Sigmoid colon (tissue), 7 donors: ENCODE measurements at places on chromosomes 12 and 14. TPM values are rescaled to one million over a fixed set of nuclear protein-coding genes. Genes with fewer than 3 reads are reported as not detected.
A peak's percentile ranks its signal among the peaks of the same experiment; 100 is the strongest.

GRCh38 chr14:103896578-103896977 is 31.7 kb upstream of the TDRD9 start:
- no peak overlapping the region for H3K27ac ChIP-seq
- H3K4me3 ChIP-seq, result no peak overlapping the region
- no peaks in the 10 kb centered on the region for H3K36me3 ChIP-seq
- H3K27me3 ChIP-seq, result no peaks in the 10 kb centered on the region
- H3K4me1 ChIP-seq, result peaks cover 16% of the 10 kb centered on the region

DNA sequence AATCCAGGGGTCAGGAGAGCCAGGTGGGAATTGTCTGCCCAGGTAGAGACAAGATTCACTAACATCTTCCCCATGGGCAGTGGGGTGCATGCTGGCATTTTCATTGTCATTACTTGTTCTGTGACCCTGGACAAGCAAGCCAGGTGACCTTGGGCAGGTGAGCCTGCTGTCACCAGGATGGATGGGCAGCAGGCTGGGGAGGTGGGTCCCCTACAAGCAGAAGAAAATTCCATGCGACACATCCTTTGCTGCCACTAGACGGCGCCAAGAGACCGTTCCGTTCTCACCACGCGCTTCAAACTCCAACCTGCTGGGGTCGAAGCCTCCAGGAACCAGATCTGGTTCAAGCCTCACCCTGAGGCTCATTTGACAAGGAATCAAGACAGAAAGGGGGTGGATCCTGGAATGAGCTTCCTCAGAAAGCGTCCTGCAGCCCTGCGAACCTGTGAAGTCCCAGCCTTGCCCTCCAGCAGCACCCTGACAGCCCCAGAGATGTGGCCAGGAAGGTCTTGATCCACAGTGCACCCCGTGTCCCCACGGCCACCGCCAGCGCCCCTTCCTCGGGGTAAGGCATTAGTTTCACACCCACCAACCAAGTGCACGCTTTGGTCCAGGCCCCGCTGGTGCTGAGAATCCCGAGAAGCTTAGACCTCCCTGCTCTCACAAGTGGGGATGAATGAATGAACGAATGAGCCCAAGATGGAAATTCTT is 3.2 kb upstream of the DYNC1H1 start:
- H3K4me3 ChIP-seq, result no peak overlapping the region
- no peaks in the 10 kb centered on the region for H3K36me3 ChIP-seq
- peaks cover 37% of the 10 kb centered on the region for H3K4me1 ChIP-seq
- no peaks in the 10 kb centered on the region for H3K27me3 ChIP-seq

DNA sequence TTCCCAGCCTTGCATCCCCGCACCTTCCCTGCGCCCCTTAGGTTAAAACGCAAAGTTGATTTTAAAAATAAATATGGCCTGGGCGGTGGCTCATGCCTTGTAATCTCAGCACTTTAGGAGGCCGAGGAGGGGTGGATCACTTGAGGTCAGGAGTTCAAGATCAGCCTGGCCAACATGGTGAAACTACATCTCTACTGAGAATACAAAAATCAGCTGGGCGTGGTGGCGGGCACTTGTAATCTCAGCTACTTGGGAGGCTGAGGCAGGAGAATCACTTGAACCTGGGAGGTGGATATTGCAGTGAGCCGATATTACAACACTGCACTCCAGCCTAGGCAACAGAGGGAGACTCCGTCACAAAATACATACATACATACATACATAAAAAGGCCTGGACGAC is 96.0 kb downstream of the GCH1 start:
- no peak overlapping the region for H3K27ac ChIP-seq
- no peak overlapping the region for H3K4me3 ChIP-seq
- no peaks in the 10 kb centered on the region for H3K27me3 ChIP-seq
- no peaks in the 10 kb centered on the region for H3K4me1 ChIP-seq
- DNase-seq, result no peak
- H3K36me3 ChIP-seq, result no peaks in the 10 kb centered on the region

DNA sequence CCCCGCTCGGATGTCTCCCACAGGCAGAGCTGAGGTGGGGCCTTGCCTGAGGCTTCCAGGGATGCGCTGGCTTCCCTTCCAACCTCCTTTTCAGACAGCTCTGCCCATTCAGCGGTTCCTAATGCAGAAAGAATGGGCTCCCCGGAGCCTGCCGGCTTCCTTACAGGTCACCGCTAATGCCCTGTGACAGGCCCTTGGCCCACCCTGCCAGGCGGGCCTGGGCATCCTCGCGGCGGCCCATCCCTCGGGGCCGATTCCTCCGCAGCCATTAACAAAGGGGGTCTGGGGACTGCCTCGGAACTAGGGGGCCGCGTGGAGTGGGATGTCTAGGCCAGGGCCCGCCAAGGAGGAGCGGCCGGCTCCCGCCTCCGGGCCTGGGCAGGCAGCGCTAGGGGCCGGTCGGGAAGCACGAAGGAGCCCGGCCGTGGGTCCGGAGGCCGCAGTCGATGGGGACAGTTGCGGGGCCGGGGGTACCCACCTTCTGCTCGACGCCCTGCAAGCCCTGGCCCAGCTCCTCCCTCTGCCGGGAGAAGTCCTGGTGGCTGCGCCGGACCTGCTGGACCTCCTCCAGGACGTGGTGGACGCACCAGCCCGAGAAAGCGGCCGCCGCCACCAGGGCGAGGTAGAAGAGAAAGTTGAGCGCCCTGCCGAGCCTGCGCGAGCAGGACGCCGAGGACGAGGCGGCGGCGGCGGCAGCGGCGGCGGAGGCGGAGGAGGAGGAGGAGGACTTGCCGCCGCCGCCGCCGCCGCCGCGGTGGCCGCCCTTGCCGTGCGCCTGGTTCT is 738 bp downstream of the CKAP4 start:
- H3K27ac ChIP-seq, result peak overlapping the region; percentile 98
- H3K4me1 ChIP-seq, result peaks cover 42% of the 10 kb centered on the region
- no peaks in the 10 kb centered on the region for H3K27me3 ChIP-seq
- H3K36me3 ChIP-seq, result no peaks in the 10 kb centered on the region

DNA sequence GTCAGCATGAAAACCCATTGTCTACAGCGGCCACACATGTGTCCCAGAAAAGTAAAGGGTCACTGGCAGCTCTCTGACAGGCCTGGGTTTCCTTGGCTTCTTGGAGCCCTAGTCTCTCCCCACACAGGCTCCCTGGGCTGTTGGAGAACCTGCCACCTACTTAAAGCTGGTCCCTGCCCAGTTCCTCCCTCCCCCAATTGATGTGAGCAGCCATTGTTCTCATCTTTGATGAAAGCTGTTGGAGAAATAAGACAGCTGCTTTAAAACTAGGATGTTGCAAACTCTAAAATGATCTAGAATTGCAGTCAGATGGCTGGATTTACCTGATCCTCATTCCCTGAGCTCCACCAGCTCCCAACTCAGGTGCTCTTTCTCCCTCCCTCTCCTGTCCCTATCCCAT is 4.8 kb upstream of the PLEKHH1 start:
- peaks cover 13% of the 10 kb centered on the region for H3K27me3 ChIP-seq
- H3K27ac ChIP-seq, result no peak overlapping the region
- no peak for DNase-seq
- no peaks in the 10 kb centered on the region for H3K36me3 ChIP-seq
- peaks cover 9% of the 10 kb centered on the region for H3K4me1 ChIP-seq

- no peaks in the 10 kb centered on the region for H3K36me3 ChIP-seq
- H3K4me1 ChIP-seq, result peaks cover 49% of the 10 kb centered on the region
- H3K27ac ChIP-seq, result peak overlapping the region; percentile 95
- peak overlapping the region; percentile 85 for H3K4me3 ChIP-seq
Observed at GRCh38 chr12:104137001-104137901, 759 bp downstream of the NFYB start.

SOAT2 gene
- 0.55 TPM for total RNA-seq

KRT73 gene
- total RNA-seq, result not detected

SERPINA12 gene
- total RNA-seq, result not detected
